ENCODE measurements at places on chromosomes 1 and 21.

DNA sequence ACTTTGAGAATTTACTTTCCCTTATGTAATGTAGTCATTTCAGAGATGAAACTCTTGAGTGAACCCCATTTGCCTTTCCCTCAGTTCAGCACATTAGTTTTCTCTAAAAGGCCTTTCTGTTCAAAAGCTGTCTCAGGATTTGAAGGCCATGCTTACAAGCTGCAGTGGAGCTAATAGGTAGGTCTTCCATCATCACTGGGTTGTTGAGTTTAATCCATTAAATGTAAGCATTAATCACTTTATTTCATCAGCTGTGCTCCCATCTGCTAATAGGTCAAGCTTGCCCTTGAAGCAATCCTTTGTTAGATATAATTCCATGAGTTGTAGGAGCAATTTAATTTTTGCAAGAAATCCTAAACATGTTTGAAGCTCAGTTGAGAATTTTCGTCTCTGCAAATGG is 422.2 kb upstream of the ZP4 start:
- DNase-seq: no peak

- DNase-seq: no peak
Measured at GRCh38 chr1:109488201-109488600, 4.5 kb downstream of the ATXN7L2 start.

DNA sequence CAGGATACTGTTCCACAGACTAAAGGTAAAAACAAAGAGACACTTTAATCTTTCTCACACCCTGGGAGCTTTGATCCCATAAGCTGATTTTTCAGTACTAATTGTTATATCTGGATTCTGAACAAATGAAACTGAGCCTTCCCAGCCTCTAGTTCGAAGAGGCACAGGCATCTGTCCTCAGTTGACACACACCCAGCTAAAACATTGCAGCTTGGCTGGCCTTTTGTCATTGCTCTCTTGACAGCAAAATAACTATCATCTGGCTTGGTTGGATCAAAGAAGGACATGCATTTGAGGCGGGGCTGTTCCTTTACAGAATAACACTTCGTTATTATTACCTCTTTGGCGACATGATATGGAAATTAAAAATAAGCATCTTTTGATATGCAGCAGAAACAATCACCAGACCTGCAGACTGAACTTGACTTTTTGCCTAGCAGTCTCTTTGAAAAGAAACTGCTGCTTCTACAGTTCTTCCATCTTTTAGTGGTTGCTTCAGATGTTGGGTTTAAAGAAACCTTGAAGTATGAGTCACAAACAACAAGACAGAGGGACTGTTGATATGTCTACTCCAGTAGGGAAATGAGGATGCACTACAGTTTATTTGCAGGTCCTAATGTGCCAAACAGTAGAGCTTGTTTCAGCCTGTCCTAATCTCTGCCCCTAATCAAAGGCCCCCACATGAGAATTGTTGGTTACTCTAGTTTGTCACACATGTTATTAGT is 166.5 kb downstream of the TPR start:
- DNase-seq: no peak

DNA sequence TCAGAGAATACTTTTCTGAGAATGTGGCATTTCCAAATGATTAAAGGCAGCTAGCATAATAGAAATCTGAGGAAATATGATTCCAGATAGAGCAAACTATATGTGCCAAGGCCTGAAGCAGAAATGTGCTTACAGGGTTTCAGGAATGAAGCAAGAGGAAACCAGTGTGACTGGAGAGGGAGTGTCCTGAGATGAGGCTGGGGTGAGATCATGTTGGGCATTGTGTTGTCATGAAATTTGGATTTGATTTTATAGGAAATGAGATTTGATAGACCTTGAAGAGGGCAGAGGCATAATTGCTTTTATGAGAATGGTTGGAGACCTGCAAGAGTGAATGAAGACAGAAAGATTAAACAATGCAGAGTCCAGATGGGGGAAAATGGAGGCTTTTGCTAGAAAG is 338.1 kb upstream of the SNX7 start:
- DNase-seq: no peak
